Central memory CD8-positive, alpha-beta T cell (primary cell): ENCODE measurements at places on chromosomes 13 and 19.

- no peak for DNase-seq
Measured at GRCh38 chr19:48102870-48103751, 7.5 kb downstream of the PLA2G4C start.

- DNase-seq = no peak
Measured at GRCh38 chr19:46134527-46134926, 10.0 kb upstream of the IGFL3 start.

DNA sequence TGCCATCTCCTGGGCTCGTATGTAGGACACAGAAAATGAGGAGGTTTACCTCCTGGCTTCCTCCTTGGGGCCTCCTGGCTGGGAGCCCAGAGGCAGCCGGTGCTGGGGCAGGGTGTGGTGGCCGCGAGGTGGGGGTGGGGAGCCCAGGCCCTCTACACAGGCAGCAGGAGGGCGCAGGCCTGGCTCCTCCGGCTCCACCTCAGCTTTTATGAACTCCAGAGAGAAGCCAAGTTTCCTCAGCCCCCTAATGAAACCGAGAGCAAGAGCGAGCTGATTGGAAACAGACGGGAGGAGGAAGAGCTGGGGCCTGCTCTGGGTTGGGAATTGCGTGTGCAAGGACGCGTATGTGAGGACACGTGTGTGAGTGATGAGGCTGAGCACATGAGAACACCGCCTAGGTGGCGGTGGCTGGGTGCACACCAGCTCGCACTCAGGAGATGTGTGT, 23.1 kb downstream of the LYL1 start:
- no peak for DNase-seq

DNA sequence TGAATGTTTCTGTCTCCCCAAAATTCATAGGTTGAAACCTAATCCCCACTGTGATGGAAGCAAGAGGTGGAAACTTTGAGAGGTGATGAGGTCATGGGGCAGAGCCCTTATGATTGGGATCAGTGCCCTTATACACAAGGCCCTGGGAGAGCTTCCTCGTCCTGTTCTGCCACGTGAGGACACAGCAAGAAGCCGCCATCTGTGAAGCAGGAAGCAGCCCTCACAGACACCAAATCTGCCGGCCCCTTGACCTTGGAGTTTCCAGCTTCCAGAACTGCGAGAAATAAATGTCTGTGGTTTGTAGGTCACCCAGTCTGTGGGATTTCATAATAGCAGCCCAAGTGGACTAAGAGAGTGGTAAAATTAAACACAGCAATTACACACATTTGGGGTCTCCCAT, 737.4 kb downstream of the UQCRFS1 start:
- no peak for DNase-seq

DNA sequence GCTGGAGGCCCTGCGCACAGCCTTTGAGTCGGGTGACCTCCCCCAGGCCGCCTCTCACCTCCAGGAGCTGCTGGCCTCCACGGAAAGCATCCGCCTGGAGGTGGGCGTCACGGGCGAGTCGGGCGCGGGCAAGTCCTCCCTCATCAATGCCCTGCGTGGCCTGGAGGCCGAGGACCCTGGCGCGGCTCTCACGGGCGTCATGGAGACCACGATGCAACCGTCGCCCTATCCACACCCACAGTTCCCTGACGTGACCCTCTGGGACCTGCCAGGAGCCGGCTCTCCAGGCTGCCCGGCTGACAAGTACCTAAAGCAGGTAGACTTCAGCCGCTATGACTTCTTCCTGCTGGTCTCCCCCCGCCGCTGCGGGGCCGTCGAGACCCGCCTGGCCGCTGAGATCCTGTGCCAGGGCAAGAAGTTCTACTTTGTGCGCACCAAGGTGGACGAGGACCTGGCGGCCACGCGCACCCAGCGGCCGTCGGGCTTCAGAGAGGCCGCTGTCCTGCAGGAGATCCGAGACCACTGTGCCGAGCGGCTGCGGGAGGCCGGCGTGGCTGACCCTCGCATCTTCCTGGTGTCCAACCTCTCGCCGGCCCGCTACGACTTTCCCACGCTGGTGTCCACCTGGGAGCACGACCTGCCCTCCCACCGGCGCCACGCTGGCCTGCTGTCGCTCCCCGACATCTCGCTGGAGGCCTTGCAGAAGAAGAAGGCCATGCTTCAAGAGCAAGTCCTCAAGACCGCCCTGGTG, 2.9 kb downstream of the IRGC start:
- DNase-seq = no peak

DNA sequence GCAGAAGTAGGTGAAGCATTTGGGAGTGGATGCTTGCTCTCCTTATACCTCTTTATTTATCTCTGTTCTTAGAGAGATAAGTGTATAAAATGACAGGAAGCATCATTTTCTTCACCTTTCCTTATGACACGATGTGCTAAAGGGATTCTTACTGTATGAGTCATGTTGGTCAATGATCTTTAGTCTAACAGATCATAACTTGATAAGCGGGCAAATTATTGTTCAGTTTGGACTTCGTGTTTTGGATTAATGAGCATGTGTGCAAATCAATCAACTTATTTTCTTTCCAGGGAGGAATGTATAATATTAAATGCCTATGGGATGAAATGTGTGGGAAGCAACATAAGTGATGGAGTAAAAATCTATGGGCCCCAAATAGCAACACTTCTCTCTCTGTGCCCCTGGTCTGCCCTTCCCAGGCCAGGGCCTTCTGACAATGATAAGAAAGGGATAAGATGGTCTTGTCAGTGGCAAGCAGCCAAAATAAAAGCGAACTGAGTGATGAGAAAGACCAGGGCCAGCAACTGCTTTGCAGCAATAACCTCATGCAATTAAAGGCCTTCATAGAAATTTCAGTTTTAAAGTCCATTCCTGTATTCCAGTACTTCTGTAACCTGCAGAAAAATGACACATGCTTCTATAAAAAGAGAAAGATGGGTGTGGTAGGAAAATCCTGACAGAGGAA, 61.4 kb downstream of the SLC10A2 start:
- no peak for DNase-seq

DNA sequence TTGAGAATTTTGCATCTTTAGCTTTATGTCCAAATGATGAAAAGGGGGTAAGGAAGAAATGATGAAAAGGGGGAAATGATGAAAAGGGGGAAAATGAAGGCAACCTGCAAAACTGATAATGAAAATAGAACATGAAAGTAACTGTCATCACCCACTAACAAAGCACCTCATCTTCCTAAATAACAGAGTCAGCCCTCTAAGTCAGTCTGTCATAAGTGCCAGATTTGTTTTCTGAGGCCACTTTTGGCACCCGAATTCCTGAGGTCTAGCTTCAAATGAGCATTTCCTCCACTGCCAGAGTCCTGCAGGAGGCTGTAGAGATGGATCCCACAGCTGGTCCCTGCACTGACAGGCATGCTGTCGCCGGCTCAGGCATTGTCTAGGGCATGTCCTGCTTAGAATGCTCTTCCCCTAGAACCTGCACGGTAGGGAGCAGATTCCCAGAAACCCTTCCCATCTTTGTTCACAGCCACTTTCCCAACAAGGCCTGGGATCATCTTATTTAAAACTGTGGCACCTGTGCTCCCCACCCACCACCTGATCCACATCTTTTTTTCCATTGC, 25.3 kb downstream of the RAP2A start:
- DNase-seq = no peak

- DNase-seq = peak; percentile 51
Measured at GRCh38 chr19:18469069-18469846, 31.3 kb upstream of the ISYNA1 start.

DNA sequence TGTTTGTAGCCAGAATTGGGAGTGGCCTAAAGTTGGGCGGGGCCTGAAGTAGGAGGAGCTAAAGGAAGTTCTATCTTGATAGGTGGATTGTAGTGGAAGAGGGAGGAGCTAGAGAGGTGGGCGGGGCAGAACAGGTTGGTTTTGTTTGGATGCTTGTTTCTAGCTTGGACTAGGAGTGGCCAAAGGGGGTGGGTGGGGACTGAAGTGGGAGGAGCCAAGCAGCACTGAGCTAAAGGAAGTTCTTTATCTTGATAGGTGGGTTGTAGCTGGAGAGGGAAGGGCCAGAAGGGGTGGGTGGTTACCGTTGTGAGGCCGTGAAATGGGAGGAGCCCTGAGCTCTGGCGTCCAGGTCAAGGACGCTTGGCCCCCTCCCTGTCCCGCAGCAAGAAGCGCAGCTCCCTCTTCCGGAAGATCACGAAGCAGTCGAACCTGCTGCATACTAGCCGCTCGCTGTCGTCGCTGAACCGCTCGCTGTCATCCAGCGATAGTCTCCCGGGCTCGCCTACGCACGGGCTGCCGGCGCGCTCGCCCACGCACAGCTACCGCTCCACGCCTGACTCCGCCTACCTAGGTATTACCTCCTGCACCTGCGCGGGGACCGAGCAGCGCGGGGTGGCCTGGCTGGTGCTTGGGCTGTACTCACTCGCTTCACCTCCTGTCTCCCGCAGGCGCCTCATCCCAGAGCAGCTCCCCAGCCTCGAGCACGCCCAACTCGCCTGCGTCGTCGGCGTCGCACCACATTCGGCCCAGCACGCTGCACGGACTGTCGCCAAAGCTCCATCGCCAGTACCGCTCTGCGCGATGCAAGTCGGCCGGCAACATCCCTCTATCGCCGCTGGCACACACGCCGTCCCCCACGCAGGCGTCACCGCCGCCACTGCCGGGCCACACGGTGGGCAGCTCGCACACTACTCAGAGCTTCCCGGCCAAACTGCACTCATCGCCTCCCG, 8.0 kb downstream of the DNASE2 start:
- DNase-seq = peak; percentile 39

- DNase-seq = no peak
Measured at GRCh38 chr13:70255406-70255991, 147.2 kb upstream of the KLHL1 start.

GRCh38 chr19:37309834-37310575, 60.9 kb upstream of the ZNF527 start:
- no peak for DNase-seq

- no peak for DNase-seq
Measured at GRCh38 chr19:43420954-43421353, 6.3 kb downstream of the TEX101 start.

GRCh38 chr13:102487330-102487729, 85.5 kb upstream of the FGF14 start:
- DNase-seq = no peak

DNA sequence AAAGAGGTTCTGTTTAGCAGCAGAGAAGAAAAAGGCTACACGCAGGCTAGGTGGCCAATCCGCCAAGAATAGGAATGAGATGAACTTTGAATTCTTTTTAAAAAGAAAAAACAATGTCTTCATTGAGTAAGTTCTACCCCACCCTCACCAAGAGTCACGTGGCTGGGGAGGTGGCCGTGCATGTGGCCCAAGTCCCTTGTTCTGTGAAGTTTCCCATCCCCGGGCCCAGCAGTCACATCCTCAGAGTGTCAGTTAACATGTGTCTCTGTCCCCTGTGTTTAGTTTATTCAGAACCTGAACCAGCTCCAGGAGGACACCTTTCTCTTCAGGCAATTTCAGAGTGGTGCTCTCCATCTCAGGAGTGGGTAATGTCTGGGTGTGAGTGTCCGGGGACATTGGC, 57.1 kb upstream of the MCF2L start:
- no peak for DNase-seq

DNA sequence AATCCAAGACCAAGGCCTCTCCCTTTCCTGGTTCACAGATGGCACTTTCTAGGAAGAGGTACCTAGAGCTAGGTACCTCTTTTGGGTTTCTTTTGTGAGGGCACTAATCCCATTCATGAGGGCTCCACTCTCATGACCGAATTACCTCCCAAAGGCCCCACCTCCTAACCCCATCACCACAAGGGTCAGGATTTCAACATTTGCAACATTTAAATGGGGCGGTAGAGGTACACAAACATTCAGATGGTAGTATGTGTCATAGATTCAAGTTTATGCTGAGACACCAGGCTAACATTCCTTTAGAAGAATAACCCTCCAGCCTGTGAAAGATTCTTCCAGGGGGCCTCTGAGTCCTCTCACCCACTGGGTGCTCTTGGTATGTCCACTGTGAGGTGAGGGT, 116.3 kb downstream of the FOXO1 start:
- DNase-seq = no peak

- no peak for DNase-seq
Measured at GRCh38 chr13:42815681-42816080, 34.3 kb downstream of the FAM216B start.

DNA sequence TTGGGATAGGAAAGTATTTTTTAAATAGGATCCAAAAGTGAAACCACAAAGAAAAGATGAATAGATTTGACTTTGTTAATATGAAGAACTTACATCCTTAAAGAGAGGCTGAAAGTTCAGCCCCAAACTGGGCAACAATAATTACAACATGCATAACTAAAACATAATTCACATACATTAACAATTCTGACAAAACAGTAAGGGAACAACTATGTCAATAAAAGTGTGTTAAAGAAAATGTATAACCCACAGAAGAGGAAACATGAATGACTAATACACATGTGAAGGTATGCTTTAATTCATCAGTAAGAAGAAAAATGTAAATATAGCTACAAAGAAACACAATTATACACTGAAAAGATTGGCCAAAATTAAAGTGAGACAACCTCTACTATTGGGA, 1597.6 kb upstream of the MIR17HG start:
- DNase-seq = no peak

DNA sequence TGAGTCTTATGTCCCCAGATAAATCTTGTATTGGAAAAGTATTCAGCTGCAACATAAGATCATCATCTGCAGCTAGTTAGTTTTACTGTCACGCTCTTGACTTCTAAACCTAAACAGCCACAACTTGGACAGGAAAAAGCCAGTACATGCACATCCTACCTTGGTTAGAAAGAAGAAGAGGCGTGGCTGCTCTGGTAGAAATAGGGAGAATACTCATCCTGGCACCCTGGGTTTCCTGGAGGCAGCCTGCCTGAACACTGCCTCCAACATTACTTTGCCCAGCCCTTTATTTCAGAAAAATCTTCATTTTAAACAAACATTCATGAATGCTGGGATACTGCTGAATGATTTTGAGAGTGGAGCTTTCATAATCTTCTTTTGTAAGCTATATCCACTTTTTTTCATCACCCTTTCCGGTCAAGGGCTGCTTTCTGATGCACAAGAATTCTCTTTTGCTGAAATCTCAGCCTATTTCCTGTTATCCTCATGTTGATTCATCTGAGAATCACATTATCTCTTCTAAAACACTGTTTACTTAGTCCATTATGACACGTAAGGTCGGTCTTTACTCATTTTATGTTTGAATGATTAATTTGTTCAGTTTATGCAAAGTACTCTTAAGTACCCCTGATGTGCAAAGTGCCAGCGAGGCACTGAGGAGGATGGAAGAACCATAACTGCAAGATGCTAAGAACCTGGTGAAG, 55.2 kb downstream of the STARD13 start:
- DNase-seq = no peak

DNA sequence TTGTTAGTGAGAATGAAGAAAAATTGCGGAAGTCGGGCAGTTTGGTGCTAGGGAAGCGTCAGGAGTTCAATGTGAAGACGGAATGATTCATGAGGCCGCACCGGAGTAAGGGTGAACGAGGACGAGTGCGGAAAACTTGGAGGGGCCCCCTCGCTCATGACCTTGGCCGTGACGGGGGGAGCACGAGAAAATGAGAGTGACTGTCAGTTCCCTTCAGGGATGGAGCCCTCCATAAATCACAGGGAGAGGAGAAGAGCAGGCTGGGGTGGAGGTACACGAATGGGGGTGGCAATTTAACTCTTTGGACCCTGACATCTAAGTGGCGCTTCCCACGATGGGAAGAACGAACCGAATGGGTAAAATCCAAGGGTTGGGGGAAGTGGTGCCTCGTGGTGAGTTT, 486.4 kb downstream of the TSHZ3 start:
- no peak for DNase-seq
